T-helper 2 cell (primary cell): ENCODE measurements at places on chromosomes 2 and 18.

- no peak for DNase-seq
These were observed 52.2 kb downstream of the LYPD6B start for GRCh38 chr2:149090706-149091105.

- no peak for DNase-seq
These were observed 26.3 kb downstream of the ATP8B1 start for GRCh38 chr18:57776767-57777166.

- DNase-seq: no peak
These were observed 10.6 kb downstream of the COL5A2 start for GRCh38 chr2:189168856-189169499.

GRCh38 chr2:113768770-113769169 lies 12.3 kb upstream of the SLC35F5 start:
- no peak for DNase-seq
